ENCODE measurements at places on chromosomes 7 and 10.

- no peak for DNase-seq
Observed at GRCh38 chr10:110667620-110668343, 23.6 kb downstream of the RBM20 start.

DNA sequence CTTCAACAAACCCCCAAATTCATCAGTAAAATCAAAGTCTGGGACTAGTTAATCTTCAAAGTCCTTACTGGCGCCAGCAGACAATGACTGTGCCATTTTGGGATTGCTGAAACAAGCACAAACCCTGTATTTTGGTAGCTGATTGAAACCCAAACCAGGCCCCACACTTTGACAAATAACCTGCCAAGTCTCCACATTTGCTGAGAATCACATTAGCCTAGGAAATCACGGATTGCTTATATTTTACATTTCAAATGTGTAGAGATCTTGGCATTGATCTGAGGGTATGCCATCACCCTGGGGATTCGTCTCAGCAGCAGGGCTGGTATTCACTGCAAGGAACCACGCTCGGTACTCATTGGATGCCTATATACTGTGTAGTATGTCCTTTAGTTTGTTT, 501.1 kb downstream of the CALN1 start:
- no peak for DNase-seq

- DNase-seq: no peak
Observed at GRCh38 chr10:23099079-23099478, 3.7 kb downstream of the MSRB2 start.

DNA sequence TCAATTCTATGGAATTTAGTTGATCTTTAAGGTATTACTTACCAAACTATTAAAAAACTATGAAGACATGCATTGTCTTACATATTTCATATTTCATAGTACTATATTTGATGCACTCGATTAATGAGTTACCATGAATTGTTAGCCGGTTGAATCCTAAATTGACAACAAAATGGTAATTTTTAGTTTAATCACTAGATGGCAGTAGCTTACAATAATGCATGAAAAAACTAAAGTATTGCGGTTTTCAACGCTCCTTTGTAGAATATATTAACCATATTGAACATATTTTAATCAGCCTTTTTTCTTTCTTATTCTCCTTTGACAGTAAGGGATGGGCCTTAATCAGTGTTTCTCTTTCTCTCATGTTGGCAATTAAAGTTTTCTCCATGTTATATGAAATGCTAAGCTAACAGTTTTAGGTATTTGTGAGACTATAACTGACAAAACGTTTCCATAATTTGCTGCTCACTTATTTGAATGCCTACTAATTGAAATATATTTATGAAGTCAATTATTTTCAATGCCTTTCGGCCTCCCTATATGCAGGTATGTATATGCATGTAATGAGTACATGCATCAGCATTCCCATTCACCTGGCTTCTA, 48.5 kb upstream of the ARL4A start:
- peak; percentile 60 for DNase-seq

- no peak for DNase-seq
Observed at GRCh38 chr10:13046851-13047528, 45.5 kb upstream of the CCDC3 start.

GRCh38 chr10:6283655-6284054, 80.9 kb downstream of the PFKFB3 start:
- no peak for DNase-seq

DNA sequence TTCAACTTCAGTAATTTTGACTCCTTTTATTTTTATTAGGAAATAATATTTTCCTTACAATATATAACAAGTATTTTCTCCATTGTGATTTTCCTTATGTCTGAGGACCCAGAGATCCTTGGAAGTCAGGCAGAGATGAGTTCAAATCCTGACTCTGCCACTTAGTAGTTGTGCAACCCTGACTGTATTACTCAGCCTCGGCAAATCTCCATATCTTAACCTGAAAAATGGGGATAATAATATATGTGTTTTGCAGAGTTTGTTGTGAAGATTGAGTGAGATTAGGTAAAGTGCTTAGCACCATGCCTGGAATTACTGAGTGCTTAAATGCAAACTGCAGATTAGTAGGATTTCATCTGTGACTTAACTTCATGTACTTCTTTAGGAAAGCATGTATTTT, 120.5 kb upstream of the KLF14 start:
- no peak for DNase-seq

DNA sequence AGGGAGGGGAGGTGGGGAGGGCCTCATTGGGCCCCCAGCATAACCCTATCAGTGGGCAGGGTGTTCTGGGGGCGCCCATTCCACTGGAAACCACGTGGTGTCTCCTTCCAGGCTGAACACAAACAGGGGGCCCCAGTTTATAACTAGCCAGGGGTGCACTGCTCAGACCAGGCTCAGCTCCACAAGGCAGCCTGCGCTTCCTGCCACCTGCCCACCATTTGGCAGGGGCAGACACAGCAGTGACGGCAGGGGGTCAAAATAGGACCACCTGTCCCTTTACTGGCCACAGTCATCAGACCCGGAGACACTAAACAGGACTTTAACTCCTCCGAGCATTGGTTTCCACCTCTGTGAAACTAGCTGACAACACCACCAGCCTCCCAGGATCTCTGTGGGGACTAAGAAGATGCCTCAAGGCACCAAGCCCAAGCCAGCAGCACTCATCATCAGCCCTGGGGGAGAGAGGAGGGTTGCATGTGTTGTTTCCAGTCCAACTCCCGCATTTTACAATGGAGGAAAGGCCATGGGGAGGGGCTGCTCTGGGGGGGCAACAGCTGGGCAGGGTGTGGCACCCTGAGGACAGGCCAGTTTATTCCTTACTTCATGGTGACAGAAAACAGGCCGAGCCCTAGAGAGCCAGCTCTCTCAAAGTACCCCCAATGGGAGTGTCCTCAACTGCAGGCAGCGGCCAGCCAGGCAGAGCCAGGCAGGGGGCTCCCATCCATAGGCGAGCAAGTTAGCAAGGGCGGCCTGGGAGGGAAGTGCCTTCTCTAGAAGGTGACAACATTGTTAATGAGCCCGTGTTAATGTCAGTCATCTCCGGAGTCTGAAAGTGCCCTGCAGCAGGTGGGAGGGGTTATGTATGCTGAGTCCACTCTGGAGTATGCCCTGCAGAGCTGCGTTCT, 127.6 kb downstream of the TNS3 start:
- DNase-seq: no peak

DNA sequence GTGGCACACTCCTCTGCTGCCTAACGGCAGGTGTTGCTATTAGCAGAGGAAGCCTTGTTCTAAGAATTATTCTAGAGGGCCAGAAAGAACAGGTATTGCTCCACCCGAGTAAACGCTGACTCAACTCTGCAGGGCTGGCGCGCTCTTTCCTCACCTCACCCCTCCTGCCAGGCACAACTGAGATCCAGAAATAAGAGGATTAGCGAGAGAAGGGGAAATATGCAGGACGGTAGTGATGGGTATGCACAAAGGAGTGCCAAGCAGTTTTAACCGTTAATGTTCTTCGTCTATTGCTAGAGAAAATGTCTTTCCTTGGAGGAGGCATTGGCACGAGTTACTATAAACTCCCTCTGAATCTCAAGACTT, 369 bp upstream of the SCIN start:
- no peak for DNase-seq

DNA sequence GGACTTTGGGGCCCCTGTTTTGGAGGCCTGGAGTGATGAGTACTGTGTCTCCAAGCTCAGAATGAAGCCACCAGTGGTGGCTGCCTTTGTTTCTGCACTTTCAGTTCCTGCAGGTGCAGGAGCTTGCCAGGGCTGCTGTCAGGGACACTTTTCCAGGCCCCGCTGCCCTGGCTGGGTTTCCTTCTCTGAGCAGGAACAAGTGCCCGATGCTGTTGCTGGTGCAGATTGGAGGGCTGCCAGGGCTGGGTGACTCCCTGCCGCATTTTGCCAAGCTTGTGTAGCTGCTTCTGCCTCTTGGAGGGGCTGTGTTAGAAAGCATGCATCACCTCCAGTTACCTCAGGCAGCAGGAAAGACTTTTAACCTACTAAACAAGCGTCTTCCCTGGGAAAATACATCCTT, 211.1 kb downstream of the MGMT start:
- no peak for DNase-seq

GRCh38 chr10:111018021-111018420, 58.8 kb upstream of the ADRA2A start:
- DNase-seq: no peak

- DNase-seq: no peak
Observed at GRCh38 chr10:86957471-86958115, at the start of gene MMRN2. Gene MMRN2, minus strand, starts transcription at chr10:86957615. Its CDS starts 74 bp downstream, at chr10:86957541.

GRCh38 chr7:97145068-97145467, 27.6 kb downstream of the SDHAF3 start:
- peak; percentile 5 for DNase-seq

- DNase-seq: no peak
Observed at GRCh38 chr7:129859183-129859582, 93.6 kb downstream of the UBE2H start.

DNA sequence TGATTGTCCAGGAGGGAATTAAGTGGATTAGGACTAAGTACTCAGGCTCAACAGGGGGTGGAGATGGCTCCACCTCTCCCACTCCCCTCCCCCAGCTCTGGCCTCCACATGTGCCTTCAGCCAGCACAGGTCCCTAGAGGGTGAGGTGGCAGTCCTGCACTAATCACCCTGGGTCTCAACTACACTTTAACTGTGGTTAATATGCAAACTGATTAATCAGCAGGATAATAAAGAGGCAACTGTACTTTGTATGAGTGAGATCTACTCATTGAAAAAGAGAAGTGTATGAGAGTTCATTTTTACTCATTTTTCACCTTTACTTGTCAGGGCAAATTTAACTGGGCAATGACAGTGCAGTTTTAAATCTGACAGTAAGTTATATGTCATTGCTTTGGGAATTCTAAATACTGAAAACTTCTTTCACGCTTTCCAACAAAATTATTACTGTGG, 223.8 kb upstream of the CCDC6 start:
- no peak for DNase-seq

- DNase-seq: no peak
Observed at GRCh38 chr7:54785261-54785660, 26.2 kb upstream of the SEC61G start.

GRCh38 chr7:120842121-120842621, 15.8 kb downstream of the TSPAN12 start:
- no peak for DNase-seq

DNA sequence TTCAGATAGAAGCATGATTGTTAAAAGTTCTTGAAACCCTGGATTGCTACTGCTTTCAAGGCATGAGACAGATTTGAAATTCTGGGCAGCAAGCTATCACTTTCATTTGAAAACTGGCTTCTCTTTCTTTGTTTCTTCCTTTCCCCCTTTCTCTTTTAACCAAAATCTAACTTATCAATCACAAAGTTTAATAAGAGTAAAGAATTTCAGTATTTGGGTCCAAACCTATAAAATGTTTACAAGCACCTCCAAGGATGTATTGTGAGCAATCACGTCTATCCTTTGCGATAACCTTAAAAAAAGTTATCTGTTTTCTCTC, 21.6 kb upstream of the RPA3 start:
- no peak for DNase-seq

- DNase-seq: no peak
Observed at GRCh38 chr7:4939971-4940728, 18.8 kb downstream of the MMD2 start.

DNA sequence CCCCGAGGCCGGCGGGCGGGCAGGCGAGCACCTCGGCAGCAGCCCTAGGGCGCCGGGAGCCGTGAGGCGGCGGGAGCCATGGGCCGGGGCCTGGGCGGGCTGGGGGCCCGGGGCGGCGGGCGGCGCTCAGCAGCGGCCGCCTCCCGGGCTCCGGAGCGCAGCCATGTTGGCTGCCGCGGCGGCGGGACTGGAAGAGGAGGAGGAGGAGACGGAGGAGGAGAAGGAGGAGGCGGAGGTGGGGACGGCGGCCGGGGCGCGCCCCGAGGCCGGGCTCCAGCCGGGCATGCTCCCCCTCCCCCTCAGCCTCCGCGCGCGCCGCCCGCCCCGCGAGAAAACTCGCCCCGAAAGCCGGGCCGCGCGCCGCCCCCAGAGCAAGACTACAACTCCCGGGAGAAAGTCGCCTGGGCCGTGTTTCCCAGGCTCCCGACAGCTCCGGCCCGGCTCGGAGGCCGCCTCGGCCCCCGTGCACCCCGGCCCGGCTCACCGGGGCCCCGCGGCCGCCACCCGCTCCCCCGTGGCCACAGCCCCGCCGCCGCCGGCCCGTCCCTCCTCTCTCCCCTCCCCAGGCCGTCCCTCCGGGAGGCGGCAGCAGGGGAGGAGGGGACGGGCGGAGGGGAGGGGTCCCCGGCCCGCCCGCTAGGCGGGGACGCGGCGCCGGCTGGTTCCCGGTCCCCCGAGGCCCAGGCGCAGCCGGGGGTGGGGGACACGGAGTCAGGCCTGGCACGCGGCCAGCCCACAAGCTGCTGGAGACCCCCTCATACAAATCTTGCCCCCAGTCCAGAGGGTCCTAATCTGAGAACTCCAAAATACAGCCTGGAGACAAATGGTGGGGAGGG, at the start of gene DLG5:
TSS of gene DLG5 (minus strand) at position 190 of the 836 bp plus-strand sequence. CDS start 235 bp downstream, outside the sequence.
- no peak for DNase-seq

GRCh38 chr10:1650542-1651269, 86.6 kb downstream of the ADARB2 start:
- no peak for DNase-seq

DNA sequence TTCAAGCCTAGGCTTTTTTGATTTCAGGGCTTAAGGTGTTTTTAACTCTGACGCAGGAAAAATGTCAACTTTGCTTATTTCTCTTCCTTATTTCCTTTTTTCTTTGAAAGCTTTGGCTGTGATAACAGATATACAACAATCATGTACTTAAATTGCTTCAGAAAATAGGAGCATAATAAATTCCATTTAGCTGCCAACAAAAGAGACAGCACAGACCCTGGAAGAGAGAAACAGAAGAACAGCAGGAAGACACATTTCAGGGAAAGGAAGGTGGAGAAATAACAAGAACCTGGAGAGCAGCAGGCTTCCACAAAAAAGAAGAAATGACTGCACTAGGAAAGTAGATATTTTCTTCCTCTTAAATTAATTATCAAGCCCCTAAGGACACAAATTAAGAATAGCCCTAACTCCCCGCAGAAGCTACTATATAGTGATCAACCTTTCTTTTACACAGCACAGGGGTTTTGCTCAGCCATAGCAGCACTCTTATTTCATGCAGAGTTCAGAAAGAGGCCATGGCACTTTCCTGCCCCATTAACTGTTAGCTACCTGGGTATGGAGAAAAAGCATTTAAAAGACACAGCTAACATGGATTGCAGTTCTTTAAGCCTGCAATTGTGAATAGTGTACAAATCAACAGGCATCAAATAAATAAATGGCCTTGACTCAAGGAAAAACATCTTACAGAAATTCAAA, 61.5 kb downstream of the IQUB start:
- no peak for DNase-seq

DNA sequence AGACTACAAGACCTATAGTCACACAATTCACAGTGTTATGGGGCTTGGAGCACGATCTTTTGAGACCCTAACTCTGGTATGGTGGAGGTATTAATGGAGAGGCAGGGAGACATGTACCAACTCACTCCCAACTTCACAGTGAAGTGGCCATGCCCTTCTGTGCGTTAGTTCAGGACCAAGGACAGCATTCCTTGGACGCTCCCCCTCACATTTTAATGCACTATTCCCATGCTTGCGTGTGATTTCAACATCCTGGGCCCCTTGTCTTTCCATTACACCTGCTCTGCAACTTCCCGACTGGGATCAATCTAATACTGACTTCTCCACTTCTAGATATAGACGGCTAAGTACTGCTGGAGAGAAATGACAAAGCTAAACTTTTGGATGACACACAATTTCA, 72.7 kb downstream of the PLCE1 start:
- DNase-seq: no peak

GRCh38 chr7:54072710-54073109, 469.5 kb upstream of the VSTM2A start:
- DNase-seq: no peak

Data from naive thymus-derived CD8-positive, alpha-beta T cell (primary cell).